ENCODE measurements at places on chromosomes 12 and 14. TPM values are rescaled to one million over a fixed set of nuclear protein-coding genes. Genes with fewer than 3 reads are reported as not detected.
A peak's percentile ranks its signal among the peaks of the same experiment; 100 is the strongest.

DNA sequence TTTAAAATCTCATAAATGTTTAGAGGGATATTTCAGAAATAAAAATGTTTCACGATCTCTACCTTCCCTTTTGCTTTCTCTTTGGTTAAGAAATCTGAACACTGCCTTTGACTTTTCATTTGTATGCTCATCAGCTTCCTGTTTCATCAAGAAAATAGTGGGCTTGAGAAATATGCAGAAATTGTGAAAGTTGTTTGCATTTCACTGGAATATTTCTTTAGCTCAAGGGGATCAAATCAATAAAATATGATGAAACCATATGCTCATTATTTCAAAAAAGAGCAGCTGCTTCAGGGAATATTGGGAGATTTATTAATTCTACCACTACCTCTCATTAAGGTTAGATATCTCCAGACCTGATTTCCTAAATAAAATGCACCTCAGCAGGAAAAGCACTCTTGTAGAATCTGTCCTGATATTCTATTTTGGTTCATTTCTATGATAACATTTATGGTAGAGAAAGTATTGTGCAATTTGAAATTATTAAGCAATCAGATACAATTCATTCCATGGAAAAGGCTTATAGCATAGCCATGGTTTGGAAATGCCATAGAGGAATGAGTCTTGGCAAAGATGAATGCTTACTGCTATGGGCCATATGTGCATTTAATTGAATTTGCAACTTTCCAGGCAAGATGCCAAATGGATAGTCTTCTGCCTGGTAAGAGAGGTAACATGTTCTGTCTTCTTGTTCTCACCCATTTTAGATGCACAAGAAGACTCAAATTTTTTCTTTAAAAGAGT lies 212.6 kb upstream of the SLC16A7 start:
- no peaks in the 10 kb centered on the region for H3K4me1 ChIP-seq
- no peaks in the 10 kb centered on the region for H3K36me3 ChIP-seq
- no peaks in the 10 kb centered on the region for H3K27me3 ChIP-seq
- DNase-seq, result no peak

DNA sequence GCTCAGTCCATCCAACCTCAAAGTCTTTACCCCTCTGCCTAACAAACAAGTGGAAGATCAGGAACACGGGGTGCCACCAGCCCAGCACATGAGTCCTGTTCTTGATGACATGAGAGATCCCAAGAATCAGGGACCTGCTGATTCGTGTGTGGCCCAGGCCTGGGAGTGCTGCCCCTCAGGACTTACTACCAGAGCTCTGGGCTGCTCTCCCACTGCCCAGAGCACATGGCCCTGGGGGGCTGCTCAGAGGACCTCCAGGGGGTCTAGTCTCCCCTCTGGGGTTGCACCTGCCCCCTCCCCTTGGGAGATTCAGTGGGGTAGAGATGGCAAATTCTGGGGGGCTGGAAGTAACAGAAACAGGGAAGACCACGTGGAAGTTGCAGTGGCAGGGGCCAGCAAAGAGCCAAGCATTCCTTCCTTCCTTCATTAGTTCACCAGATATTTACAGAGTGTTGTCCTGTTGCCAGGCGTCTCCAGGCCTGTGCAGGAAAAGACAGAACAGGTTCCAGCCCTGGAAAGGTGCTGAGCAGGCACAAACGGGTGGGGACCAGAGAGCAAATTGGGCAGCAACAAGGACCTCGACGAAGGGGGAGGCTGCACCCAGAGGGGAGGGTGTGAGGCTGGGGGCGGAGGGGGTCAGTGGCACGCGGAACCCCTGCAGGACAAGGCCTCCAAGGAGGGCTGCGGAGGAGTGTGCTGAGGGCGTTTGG lies 45.1 kb upstream of the MEG3 start:
- H3K36me3 ChIP-seq, result no peaks in the 10 kb centered on the region
- no peaks in the 10 kb centered on the region for H3K4me1 ChIP-seq
- no peak for DNase-seq
- H3K27me3 ChIP-seq, result no peaks in the 10 kb centered on the region

DNA sequence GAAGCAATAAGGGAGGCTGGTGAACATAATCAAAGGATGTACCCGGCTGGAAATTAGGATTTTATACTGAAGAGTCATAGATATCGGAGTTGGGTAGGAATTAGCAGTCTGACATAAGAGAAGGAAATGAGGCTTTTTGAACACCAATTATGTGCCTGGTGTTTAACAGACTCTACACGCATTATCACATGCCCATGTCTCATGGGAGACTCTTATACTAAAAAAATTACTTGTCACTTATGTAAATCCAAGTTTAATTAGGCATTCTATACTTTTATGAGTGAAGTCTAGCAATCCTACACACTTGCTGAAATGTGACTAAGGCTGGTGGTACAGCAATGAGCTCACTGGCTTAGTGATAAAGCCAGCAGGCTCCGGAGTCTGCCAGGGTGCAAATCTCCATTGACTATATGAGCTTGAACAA lies 93.5 kb downstream of the NUAK1 start:
- no peaks in the 10 kb centered on the region for H3K36me3 ChIP-seq
- H3K4me3 ChIP-seq, result no peak overlapping the region
- H3K4me1 ChIP-seq, result no peaks in the 10 kb centered on the region
- no peak overlapping the region for H3K27ac ChIP-seq

DNA sequence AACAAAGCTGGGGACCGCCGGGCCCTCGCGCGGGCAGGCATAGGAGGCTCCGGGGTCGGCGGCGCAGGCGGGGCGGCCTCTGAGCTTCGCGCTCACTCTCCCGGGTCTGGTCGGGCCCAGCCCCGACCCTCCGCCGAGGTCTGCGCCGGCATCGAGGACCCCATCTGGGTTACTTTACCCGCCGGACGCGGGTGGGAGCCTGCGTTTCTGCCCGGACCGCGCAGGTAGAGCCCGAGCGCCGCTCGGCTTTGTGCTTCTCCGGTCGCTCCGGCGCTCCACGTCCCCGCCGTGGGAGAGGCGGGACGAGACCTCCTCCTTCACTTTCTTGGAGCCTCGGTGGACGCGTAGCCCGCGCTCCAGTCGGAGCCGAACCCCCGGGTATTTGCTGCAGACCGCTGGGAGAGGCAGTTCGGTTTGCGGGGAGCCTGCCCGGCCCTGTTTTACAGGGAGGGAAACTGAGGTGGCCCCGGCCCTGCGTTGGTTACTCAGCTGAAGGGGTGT lies 63.2 kb downstream of the FBXL14 start:
- peak overlapping the region; percentile 36 for H3K27ac ChIP-seq
- H3K4me1 ChIP-seq, result no peaks in the 10 kb centered on the region
- H3K4me3 ChIP-seq, result peak overlapping the region; percentile 59
- peaks cover 17% of the 10 kb centered on the region for H3K27me3 ChIP-seq
- no peak for DNase-seq

- no peaks in the 10 kb centered on the region for H3K36me3 ChIP-seq
- H3K27ac ChIP-seq, result peak overlapping the region; percentile 80
- peak overlapping the region; percentile 97 for H3K4me3 ChIP-seq
- DNase-seq, result no peak
- no peaks in the 10 kb centered on the region for H3K27me3 ChIP-seq
Measured at GRCh38 chr14:103529383-103530365, 678 bp downstream of the TRMT61A start.

Gene KLRK1
- total RNA-seq, result 1.6 TPM

Gene INHBE
- total RNA-seq, result not detected

Measured in colonic mucosa (tissue), 4 donors.